ENCODE measurements at places on chromosomes 11 and 22. TPM values are rescaled to one million over a fixed set of nuclear protein-coding genes. Genes with fewer than 3 reads are reported as not detected.

The GPR152 gene
- total RNA-seq = not detected

The OR8D4 gene
- total RNA-seq = not detected

The INPP5J gene
- total RNA-seq = 4.1 TPM

DNA sequence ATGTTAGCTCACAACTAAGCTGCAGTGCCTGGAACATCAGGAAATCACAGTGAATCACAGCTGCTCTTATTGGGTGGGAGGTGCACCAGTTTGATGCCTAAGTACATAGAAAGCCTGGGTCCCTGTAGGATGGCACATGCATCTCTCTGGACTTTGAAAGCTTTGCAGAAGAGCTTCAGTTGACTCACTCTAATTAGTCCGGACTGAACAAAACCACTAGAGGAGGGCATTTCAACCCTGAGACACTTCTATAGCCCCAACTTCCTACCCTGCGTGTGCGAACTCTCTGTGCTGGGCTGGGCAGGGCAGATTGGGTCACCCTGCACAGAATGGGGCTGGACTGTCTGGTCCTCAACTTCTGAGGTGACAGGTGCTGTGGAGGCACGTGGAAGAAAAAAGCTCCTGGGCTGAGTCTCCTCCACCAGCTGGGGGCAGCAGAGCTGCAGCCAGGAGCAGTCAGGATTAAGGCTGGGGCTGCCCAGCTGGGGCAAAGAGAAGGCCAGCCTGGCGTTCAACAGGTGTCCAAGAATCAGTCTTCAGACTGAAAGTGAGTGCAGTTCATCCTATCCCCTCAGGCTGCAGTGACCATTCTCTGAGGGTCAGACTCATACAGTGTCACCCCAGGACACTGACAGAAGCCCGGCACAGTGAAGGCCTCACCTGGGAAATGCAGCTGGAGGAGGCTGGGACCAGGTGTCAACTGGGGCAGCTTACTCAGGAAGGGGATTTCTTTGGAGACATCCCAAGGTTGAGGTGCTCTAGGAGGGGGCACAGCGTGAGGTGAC lies 22.1 kb downstream of the GGTLC2 start:
- no peaks in the 10 kb centered on the region for H3K36me3 ChIP-seq
- H3K4me3 ChIP-seq = no peak overlapping the region
- no peaks in the 10 kb centered on the region for H3K4me1 ChIP-seq
- H3K27me3 ChIP-seq = peaks cover 77% of the 10 kb centered on the region

- H3K4me3 ChIP-seq = no peak overlapping the region
- no peaks in the 10 kb centered on the region for H3K4me1 ChIP-seq
- H3K27me3 ChIP-seq = peaks cover 12% of the 10 kb centered on the region
- no peak for DNase-seq
- H3K27ac ChIP-seq = no peak overlapping the region
These were observed 5.7 kb downstream of the PANX2 start for GRCh38 chr22:50175921-50176849.

DNA sequence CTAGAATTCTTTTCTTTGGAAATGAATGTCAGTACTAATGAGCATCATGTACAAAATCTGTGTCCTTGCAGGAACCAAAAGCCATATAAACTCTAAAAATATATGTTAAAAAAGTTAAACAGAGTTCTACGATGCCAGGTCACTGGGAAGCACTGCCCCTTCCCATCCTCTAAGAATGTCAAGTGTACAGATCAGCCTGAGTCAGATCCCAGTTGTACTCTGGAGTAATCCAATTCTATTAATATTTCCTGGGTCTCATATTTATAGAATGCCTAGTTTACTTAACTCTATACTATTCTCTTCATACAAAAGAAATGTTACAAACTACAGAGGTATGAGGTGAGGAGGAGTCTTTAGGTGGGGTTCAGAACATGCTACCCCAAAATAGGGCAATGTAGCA lies 460.1 kb downstream of the DLG2 start:
- H3K4me1 ChIP-seq = peaks cover 14% of the 10 kb centered on the region
- no peak overlapping the region for H3K4me3 ChIP-seq
- H3K27ac ChIP-seq = no peak overlapping the region
- no peak for DNase-seq

GRCh38 chr11:19735909-19736498 lies 23.4 kb downstream of the NAV2 start:
- no peaks in the 10 kb centered on the region for H3K27me3 ChIP-seq
- no peak overlapping the region for H3K4me3 ChIP-seq
- no peaks in the 10 kb centered on the region for H3K36me3 ChIP-seq
- H3K4me1 ChIP-seq = peaks cover 14% of the 10 kb centered on the region
- H3K27ac ChIP-seq = no peak overlapping the region

DNA sequence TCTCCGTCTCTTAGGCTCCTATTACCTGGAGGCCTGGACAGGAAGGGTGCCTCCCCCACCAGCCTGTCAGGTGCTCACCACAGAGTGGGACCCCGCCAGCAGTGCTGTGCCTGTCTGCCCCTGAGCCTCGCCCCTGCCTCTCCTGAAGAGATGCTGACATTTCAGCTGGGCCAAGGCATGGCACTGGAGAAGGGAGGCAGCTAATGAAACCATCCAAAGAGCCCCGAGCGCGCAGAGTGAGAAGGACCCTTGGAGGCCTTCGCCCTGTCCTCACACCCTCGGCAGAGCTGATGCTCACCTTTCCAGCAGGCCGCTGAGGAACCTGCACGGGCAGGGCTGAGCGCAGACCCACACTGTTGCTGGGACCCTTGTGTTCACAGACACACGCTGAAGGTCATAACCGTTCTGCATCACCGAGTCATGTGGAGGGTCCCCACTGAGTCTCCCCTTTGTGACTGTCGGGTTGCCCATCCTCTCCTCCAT lies 2.1 kb upstream of the LRFN4 start:
- H3K4me3 ChIP-seq = no peak overlapping the region
- H3K27me3 ChIP-seq = no peaks in the 10 kb centered on the region
- no peak overlapping the region for H3K27ac ChIP-seq
- no peak for DNase-seq
- H3K4me1 ChIP-seq = peaks cover 10% of the 10 kb centered on the region

- H3K4me3 ChIP-seq = no peak overlapping the region
- no peaks in the 10 kb centered on the region for H3K36me3 ChIP-seq
- H3K4me1 ChIP-seq = no peaks in the 10 kb centered on the region
- H3K27ac ChIP-seq = no peak overlapping the region
These were observed 36.7 kb upstream of the TFIP11 start for GRCh38 chr22:26548984-26549383.

- no peak for DNase-seq
- H3K27ac ChIP-seq = peak overlapping the region; percentile 92
- peak overlapping the region; percentile 88 for H3K4me3 ChIP-seq
- peaks cover 40% of the 10 kb centered on the region for H3K4me1 ChIP-seq
- H3K27me3 ChIP-seq = no peaks in the 10 kb centered on the region
- H3K36me3 ChIP-seq = peaks cover 27% of the 10 kb centered on the region
These were observed 1.6 kb downstream of the KIAA1671 start for GRCh38 chr22:24954114-24954463.

DNA sequence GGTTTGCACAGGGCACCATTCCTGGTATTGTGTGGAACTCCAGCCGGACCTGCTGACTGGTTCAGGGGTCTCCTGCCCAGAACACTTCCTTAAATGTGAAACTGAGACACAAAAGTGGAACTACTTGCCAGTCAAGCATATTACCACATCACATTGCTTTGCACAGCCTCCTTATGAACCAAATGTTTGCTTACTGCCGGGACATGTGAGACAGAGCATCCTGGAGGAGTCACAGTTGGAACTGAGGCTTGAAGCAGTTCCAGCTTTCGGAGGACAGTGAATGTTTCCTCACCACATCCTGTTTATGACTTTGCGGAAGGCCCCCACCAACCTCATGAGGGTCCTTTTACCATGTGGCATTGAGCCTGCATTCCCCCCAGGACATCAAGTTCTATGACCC lies 105.8 kb upstream of the ARHGAP42 start:
- H3K4me1 ChIP-seq = no peaks in the 10 kb centered on the region
- no peaks in the 10 kb centered on the region for H3K27me3 ChIP-seq
- H3K36me3 ChIP-seq = no peaks in the 10 kb centered on the region
- no peak overlapping the region for H3K4me3 ChIP-seq

Data from Calu3 (cell line).